ENCODE measurements at places on chromosomes 5 and 9. TPM values are rescaled to one million over a fixed set of nuclear protein-coding genes. Genes with fewer than 3 reads are reported as not detected.

Gene DRD1
- under 0.01 TPM for total RNA-seq

Gene SPINK6
- not detected for total RNA-seq

Gene SCGB3A1
- total RNA-seq = not detected

Gene SHROOM1
- total RNA-seq = 6.5 TPM

Gene SMIM33
- total RNA-seq = not detected

Gene MCTP1
- total RNA-seq = 20.9 TPM

Gene QRFP
- not detected for total RNA-seq

Gene ZBTB6
- 20.3 TPM for total RNA-seq

Gene CYSTM1
- total RNA-seq = 9.5 TPM

Gene REEP5
- total RNA-seq = 47.0 TPM

Gene GFM2
- total RNA-seq = 30.6 TPM

Gene RASEF
- total RNA-seq = 0.97 TPM

Gene DELE1
- 34.1 TPM for total RNA-seq

Gene SOX30
- not detected for total RNA-seq

Gene CDKN2B-AS1
- 9.5 TPM for total RNA-seq

Gene SPATA31C1
- total RNA-seq = not detected

Gene HSPB3
- total RNA-seq = 6.1 TPM

Gene ARHGEF39
- total RNA-seq = 0.97 TPM

Gene SGCD
- total RNA-seq = 15.1 TPM

Gene ARSI
- 13.8 TPM for total RNA-seq

Gene LPAR1
- 54.4 TPM for total RNA-seq

Gene TYRP1
- total RNA-seq = 0.43 TPM
